ENCODE measurements at places on chromosomes 5 and 9.

GRCh38 chr5:175734016-175734415, 76.1 kb downstream of the HRH2 start:
- no peak for DNase-seq

DNA sequence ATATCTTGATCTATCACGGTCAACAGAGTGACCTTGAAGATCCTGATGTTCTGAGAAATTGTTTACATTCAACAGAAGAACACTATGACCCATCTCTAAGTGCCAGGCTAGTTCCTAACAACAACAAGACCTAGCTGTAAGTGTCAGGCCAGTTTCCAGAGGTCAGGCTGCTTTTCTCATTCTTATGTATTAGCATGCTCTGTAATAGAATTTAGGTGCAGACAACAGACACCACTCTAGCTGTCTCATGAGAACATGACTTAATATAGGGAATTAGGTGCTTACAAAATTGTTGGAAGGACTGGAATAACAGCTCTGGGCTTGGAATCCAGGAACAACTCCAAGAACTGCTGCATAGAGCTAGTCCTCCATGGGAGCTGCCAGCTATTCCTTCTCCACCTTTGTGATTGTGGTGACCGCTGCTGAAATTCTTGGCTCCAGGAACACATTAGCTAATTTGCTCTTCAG, 138.7 kb downstream of the SNX18 start:
- DNase-seq = no peak

DNA sequence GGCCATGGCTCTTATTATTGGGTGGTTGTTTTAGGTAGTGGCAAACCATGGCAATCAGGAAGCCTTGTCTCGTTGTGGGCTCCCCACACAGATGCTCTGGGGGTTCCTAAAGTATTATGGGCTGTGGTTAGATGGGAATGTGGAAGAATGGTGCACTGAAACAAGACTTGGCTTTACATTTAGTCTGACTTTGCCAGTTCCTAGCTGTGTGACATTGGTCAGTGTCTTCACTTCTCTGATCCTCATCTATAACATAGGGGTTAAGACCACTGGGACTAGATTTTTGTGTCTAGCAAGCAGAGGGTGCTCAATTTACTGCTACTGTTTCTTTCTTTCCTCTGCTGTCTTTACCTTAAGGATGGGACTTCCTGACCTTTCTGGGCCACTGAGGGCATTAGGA, 149.5 kb downstream of the HSPA4 start:
- no peak for DNase-seq

DNA sequence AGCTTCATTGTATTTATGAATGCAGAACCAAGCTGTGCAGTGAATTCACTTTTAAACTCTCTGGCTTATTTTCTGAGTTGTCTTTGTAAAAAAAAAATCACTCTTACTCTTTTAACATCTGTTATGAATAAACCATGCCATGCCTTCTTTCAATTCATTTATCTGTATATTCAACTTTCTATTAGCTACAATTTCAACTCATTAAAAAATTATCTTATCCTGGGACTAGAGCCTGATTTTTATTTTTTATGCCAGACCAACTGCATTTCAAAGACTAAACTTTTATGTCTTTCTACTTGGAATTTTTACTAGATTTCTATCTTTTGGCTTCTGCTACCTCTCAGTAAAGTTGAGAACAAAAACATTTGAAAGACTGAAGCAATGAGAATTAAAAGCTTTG, 342.7 kb downstream of the DEPDC1B start:
- no peak for DNase-seq

GRCh38 chr9:105206821-105207699, 37.4 kb upstream of the SLC44A1 start:
- no peak for DNase-seq

DNA sequence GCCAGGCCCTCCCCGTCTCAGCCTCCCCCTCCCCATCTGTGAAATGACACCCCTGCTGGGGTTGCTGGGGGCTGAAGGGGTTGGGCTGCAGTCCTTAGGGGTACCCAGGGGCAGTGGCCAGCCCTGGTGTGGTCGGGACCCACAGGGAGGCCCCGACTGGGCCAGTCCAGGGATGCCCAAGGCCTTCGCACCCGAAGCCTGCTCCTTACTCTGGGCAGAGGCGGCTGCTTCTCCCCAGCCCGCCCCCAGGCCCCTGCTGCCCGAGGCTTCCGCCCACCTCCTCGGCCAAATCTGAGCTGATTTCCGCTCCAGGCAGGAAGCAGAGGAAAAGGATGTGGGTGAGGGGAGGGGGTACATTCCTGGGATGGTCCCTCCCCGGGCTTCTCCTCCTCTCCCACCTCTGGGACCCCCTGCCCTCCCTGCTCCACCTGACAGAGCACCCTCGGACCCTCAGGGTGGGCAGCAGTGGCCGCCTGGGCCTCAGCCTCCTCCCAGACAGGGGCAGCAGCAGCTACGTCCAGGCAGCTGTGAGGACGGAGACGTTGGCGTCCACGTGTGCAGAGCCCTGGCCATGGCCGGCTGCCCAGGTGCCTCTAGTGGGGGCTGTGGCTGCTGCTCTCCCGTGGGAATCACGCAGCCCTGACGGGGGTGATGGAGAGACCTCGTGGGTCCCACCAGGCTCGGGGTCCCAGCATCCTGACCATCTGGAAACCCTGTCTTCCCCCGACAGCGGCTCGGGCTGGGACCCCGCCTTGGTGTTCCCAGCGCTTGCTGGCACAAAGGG, 4.2 kb upstream of the NRARP start:
- DNase-seq = no peak

DNA sequence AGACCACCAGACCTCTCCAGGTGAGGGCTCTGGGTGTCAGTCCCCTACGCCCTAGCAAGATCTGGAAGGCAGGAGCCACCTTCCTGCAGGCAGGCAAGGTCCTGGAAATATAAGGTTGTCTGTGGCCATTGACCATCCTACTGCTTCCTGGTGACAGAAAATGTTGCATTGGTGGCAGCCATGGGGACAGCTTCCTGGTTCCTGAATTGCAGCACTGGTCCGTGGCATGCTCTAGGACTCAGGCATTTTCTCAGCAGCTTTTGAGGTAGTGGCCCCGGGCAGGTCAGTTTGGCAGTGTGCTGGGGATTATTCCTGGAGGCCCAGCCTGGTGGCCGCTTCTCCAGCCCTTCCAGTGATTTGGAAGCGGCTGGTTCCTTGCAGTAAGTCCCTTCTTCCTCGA, 36.6 kb upstream of the KCNMB1 start:
- DNase-seq = no peak

GRCh38 chr5:51556833-51557232, 173.6 kb downstream of the ISL1 start:
- no peak for DNase-seq

DNA sequence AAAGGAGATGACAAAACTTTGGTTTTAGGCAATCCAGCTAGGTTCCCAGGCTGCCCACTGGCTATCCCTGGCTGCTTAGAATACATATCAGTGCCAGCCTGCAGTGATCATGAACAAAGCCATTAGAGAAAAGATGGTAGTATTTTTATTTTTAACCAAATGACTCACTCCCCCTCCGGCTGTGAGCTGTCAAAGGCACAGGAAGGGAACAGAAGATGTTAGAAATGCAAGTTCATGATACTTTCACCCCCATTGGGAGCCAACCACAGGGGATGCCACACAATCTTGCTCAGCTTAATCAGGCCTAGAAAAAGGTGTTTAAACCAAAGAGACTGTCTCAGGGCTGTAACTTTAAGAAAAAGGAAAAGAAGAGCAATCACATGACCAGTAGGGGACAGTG, 70.3 kb upstream of the ASTN2 start:
- peak; percentile 5 for DNase-seq

GRCh38 chr5:133371371-133372155, 240.8 kb downstream of the FSTL4 start:
- no peak for DNase-seq

GRCh38 chr5:149299451-149300054, 27.9 kb downstream of the AFAP1L1 start:
- no peak for DNase-seq

- peak; percentile 50 for DNase-seq
These were observed 26.3 kb downstream of the NR3C1 start for GRCh38 chr5:143376911-143377813.

DNA sequence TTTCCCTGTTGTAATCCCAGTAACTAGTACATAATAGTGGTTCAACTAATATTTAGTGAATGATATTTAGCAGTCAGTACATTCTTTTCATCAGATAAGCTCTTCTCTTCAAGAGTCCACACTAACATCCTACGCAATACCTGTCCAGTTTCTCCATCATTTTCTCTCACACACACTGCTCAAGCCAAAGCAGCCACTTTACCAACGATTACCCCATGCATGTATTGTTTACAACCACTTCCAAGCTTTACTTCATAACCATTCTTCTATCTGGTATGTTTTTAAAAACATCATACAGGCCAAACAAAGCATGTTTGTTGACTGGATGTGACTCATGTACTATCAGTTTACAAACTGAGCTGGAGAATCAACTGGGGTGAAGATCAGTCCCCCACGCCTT, 7.3 kb downstream of the UBTD2 start:
- peak; percentile 14 for DNase-seq

DNA sequence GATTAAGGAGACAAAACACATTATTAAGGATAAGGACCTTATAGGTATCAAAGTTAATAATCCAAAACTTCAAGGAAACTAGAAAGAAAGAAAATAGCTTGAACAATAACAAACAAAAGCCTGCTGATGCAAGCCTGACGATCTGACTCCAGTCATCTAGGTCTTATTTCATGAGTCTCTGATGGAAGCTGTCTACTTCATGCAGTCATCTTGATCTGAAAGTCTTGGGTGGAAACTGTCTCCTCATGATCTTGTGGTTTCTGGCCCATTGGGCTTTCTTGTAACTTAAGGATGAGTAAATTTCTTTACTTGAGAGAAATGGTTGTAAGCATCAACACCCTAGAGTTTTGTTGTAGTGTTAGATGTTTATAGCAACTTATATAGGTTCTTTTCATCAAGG, 20.6 kb upstream of the PSIP1 start:
- DNase-seq = no peak

DNA sequence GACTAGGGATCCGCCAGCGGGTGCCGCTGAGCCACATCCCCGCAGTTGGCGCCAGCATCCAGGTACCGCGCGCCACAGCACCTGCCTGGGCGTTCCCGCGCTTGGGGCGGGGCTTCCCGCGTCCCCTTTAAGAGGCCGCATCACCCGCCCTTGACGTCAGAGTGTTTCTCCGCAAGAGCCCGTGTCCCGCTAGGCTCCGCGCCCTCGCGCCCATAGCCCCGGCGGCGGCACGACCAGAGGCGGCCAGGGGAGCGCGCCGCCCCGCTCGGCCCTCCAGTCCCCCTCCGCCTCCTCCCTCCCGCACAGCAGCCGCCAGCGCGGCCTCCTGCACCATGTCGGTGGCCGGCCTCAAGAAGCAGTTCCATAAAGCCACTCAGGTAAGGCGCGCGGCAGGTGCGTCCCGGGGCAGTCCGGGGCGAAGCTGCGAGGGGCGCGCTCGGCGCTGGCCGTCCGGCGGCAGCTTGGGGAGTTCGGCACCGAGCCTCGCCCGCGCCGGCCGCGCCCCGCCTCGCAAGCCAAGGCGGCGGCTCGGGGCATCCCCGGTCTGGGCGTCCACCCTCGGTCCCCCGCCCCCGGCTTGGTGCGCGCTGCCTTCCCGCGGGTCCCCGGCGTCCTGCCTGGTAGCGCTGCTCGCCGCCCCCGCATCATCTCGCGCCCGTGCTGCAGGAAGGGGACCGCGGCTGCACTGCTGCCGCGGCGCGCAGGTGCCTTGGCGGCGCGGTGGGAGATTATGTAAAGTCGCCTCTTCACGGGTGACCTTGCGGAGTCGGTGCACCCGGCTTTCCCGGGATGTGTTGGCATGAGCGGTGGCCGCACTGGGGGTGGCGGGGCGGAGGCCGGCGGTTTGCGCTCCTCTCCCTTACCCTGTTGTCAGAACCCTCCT, at the start of gene SH3GL2:
TSS of gene SH3GL2 (plus strand) at position 156 of the 883 bp plus-strand sequence.
- DNase-seq = peak; percentile 5

DNA sequence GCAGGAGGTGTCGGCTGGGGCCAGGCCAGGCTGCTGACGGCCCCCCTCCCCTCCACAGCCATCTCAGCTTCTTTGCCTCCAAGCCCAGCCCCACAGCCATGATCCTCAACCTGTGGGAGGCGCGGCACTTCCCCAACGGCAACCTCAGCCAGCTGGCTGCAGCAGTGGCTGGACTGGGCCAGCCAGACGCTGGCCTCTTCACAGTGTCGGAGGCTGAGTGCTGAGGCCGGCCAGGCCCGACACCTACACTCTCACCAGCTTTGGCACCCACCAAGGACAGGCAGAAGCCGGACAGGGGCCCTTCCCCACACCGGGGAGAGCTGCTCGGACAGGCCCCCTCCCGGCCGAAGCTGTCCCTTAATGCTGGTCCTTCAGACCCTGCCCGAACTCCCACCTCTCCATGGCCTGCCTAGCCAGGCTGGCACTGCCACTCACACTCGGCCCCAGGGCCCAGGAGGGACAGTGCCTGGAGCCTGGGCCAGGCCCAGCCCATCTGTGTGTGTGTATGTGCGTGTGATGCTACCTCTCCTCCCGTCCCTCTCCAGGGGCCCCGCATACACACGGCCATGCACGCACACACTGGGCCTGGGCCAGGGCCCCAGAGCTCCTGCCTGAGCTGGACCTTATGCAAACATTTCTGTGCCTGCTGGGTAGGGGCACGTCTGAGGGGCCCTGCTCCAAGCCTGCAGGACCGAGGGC, 19.3 kb downstream of the HK3 start:
- no peak for DNase-seq

DNA sequence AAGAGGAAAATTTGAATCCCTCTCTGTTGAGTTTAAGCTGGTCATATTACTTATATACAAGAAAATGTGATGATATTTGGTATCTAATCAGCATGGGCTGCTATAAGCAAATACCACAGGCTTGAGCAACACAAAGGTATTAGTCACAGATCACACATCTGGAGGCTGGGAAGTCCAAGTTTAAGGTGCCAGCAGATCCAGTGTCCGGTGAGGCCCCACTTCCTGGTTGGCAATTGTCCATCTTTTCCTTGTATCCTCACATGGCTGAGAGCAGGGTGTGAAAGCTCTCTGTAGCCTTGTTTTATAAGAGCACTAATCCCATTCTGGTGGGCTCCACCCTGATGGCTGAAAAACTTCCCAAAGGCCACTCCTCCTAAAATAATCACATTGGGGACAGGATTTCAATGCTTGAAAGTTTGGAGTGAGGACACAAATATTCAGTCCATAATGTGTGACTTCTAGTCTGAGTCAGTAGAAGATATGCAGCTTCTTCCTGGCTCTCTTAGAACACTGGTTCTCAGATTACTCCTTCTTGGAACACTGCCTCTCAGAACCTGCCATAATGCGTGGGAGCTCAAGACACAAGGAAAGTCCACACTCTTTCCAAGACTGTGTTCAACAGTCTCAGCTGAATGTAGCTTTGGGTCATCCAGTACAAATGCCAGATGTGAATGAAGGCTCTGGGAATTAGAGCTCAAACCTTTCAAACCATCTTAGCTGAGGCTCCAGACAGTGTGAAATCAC, 124.1 kb downstream of the PRDM9 start:
- DNase-seq = peak; percentile 54

GRCh38 chr5:144247131-144247530, 76.5 kb downstream of the KCTD16 start:
- no peak for DNase-seq

Data from astrocyte of the spinal cord (primary cell).